ENCODE measurements at places on chromosomes 3 and 15.

DNA sequence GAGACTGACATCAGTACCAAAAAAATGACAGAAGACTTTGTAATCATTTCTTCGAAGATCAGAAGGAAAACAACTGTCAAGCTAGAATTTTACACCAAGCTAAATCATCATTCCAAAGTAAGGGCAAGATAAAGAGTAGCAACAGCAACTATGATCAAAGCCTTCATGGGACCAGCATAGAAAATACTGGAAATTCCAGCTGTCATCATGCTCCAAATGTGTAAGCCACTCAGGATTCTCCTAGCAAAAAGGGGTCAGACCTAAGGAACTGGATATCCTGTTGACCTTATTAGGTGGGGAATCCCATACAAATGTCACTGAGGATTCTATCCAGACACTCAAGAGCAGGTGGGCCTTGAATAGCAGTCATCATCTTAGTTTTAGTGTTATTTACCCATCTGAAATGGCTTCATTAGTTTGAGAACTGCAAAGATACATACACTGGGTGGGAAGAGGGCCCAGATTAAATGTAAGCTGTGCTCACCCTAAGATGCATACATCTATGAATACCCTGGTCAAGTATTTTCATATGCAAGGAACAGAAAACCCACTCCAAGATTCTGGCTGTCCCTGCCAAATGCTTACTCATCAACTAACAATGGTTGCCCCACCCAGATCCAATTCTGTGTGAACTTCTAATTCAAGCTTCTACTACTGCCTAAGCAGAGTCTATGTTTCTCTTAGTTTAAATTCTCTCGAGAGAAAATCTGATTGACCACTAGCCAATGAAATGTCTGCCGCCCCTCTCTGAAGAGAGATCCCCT lies 33.5 kb downstream of the CLDN18 start:
- DNase-seq, result no peak

GRCh38 chr3:136262559-136262958 lies 12.4 kb downstream of the PCCB start:
- DNase-seq, result no peak

- no peak for DNase-seq
Measured at GRCh38 chr3:195250473-195251251, 20.3 kb downstream of the XXYLT1 start.

GRCh38 chr3:105415951-105416350 lies 49.2 kb downstream of the ALCAM start:
- no peak for DNase-seq

DNA sequence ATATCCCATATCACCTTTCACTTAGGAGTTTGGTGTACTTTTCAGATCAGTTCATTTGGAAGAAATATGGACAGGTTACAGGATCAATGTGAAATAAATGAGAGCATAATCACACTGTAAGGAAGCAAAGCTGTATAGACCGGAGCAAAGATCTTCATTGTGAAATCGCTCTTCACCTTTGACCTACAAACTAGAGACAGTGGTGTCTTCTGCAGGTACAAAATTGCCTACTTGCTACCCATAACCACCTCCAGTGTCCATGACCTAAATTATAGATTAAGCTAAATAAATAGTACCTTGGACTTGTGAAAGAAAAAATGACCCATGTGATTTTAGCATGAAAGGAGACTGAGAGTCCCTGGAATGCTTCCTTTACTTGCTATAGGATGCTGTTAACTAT lies 379.5 kb upstream of the SUCLG2 start:
- DNase-seq, result no peak

DNA sequence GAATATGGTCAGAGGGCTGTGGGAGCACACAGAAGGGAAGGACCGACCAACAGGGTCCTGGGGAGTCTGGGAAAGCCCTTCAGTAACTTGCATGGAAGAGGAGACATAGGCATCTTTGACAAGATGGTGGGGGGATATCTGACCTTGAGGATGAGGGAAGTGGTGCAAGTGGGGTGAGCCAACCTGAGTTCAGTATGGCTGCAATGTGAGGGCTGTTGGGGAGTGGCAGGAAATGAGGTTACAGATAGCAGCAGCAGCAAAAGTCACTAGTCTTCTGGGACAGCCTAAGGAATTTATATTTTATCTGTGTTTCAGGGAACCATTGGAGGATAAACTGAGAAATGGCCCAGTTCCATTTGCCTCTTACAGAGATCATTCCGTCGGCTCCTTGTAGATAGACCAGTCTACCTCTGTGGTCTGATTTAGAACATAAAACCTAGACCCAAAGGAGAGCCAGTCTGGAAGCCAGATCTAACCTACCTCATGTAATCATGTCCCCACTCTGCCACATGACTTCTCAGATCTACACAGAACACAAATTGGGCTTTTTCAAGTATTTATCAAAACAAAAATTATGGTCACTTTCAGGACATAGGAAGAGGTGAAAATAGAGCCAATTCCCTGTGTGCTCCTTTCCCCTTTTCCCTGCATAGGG lies 75.6 kb downstream of the ST6GAL1 start:
- DNase-seq, result no peak

DNA sequence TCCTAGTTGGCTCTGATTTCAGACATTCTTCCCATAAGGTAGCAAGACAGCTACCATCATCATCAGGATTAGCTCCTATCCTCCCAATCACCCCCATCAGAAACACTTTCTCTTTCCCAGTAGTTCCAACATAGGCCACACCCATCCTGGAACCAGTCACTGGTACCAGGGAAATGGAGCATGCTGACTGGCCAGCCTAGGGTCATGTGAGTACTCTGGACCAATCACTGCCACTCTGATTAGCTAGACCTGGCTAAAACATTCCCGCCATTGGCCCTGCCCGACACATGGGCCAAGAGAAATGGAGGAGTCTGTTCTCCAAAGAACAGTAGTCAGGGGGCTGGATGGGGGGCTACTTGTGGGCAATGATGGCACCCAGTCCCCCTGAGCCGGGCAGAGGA lies 12.4 kb downstream of the EFCC1 start:
- no peak for DNase-seq

DNA sequence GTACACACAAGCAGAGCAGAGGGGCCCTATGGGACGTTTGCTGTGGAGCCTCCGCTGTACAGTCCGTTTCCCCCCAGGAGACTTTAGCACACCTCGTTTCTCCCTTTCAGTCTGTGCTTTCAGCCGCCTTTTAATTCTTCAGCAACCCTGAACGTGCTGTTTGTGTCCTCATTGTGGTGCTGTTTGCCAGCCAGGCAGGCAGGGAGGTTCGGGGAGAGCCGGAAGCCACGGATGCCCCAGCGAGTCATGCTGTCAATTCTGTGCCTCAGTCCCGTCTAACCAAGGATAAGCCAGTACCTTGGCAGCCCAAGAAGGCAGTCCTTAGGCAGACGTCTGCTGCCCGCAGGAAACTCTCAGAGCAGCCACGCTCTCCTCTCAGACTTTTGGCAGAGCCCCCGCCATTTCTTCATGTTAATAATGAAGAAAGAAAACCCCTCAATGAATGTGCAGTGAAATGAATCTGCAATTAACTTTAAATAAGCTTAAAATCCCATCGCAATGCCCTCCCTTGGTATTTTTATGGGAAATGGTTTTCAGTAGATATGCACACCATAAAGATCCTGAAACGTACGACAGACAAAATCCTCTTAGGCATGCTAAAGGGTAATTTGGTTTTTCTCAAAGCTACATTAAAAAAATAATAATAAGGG lies 158.6 kb downstream of the UACA start:
- DNase-seq, result no peak

GRCh38 chr15:90071220-90071807 lies 31.0 kb downstream of the IDH2 start:
- peak; percentile 88 for DNase-seq

DNA sequence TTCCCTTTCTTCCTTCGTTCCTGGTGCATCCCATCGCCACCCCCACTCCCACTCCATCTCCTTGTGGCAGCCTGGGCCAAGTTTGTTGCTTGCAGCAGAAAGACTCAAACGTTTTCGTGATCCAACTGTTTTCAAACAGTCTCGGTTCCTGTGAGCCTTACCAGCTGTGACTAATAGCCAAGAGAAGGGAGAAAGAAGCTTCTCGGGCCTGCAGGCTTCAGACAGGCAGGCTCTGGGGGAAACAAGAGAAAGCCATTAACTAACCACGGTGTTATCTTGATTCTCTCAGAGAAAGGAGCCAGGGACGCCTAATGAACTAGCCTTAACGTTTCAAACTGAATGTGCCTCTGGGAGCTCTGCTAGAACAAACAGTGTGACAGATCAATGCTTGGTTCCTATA lies 742.0 kb downstream of the NR2F2 start:
- no peak for DNase-seq

DNA sequence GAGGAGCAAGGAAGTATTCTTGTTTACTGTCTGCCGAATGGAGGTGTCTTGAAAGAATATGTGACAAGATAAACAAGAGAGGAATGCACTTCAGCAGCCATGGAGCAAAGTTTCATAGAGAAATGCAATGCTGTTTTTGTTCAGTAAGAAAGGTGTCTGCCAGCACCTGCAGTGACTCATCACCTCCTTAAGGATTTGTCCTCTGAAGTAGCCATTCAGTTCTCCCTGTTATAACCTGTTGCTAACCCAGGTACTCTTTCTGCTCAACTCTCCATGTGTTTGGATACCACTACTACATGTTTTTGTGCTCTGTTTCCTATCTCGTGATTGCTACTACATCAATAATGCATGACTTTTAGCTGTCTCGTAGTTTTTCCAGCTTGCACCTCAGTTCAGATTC lies 328.9 kb downstream of the CHL1 start:
- DNase-seq, result no peak

DNA sequence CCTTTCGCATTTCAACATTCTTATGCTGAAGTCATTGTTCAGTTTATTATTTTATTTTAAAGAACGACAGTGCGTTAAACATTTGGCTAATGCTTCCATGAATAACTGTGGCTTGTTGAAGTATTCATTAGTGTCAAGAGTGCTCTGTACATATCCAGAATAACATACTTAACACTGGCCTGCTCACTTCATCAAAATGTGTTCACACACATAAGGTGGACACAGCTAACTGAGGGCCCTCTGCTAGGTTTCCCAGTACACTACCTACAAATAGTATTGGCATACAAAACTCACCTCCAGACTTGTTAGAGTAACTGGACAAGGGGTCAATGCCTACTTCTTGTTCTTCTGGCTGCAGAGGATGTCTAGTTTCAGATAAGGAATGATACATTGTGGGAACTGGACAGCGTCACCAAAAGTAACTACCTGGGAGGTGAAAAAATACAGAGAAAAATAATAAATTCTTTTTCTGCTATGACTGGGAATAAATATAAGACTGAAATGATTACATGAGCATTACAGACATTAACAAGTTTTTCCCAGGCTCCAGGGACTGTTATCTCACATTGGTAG lies 234.2 kb downstream of the TBC1D5 start:
- DNase-seq, result no peak

DNA sequence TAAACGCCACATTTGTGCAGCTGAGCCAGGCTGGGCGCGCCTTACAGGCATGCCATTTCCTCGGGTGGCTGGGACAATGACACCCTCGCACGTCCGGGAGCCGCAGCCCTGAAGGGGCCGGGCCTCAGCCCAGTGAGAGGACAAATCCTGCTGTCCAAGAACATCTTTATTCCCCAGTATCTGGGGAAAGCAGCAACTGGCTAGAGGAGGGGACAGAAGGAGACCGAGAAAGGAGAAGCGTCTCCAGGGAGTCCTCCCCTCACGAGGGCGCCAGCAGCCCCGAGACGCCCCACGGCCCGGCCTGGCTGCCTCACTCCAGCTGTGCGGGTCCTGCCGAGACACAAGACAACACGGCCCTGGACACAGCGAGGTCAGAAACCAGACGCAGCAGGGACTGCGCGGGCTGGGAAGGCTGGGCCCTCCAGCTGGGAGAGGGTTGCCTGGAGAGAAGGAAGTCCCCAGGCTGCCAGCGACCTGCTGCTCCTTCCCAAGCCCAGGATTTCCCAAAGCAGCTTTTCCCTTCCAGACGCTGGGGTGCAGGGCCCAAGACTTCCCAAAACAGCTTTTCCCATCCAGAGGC lies 130.2 kb downstream of the CHSY1 start:
- DNase-seq, result peak; percentile 91

- DNase-seq, result peak; percentile 58
Measured at GRCh38 chr3:48656061-48656840, 6.4 kb downstream of the CELSR3 start.

GRCh38 chr3:154307363-154307762 lies 16.9 kb downstream of the DHX36 start:
- DNase-seq, result no peak

DNA sequence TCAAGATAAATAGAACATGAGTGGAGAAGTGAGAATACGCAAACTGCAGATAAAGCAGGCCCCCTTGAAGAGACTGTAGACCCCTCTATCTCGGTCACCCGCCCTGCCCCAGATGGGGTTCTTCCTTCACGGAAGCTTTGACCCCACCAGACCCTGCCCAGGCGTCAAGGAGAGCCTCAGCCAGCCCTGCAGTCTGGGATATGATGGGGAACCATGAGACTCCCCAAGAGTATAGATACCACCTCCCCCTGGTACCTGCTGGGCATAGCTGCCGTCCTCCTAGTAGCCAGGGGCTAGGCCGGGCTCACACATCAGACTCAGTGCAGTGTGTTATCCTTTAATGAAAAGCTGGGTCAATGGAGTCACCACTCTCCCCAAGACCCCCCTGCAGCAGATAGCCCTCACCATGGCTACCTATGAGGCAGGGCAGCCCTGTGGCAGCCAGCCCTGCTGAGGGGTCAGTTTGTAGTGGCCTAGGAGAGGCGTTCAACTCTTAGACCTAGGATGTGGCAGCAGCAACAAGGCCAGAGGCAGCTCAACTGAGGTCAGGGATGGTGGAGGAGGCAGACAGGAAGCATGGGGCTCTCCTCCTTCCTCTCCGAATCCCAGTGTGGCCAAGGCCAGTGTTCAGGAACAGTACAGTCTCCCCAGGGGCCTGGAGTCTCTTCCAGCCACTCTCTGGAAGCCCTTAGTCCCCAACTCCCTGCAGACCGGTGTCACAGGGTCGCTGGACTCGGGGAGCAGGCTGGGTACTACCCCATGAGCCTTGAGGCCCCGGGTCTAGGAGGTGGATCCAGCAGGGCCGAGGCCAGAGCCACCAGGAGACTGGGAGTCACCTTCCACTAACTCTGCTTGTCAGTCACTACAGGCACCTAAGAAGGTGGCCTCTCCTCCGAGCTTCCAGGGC lies 26.1 kb downstream of the PLXNB1 start:
- DNase-seq, result peak; percentile 7

DNA sequence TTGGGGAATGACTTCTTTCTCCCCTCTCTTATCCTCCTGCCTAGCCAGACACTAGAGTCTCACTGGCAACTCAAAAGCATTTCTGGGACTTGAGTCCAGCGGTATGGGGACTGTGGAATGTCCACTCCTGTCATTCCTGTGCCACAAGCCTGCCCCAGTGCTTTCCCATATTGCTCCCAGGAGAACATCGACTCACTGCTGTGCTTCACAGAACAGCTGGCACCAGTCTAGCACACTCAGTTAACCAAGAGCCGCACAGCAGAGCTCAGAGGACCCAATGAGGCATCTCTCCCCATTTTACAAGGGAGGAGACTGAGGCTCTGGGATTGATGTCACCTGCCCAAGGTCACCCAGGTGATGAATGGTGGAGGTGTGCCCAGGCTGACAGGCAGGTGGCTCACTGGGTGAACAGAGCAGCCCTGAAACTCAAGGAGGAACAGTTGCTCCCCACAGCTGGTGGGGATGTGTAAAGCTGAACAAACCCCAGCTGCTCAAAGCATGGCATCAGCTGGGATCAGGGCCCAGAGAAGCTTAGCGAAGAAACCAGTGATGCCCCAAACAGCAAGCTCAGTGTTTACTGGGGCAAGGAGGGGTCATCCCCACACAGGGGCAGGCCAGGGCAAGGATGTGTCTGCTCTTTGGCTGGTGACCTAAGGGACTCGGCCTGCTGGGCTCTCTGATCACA lies 35.4 kb upstream of the DUSP7 start:
- DNase-seq, result no peak

GRCh38 chr3:124322309-124322880 lies 330.5 kb upstream of the ROPN1 start:
- DNase-seq, result no peak

- DNase-seq, result no peak
Measured at GRCh38 chr15:76100361-76100760, 40.6 kb downstream of the TMEM266 start.

Data from SK-N-SH (cell line).